ENCODE measurements at places on chromosomes 2 and 18.

DNA sequence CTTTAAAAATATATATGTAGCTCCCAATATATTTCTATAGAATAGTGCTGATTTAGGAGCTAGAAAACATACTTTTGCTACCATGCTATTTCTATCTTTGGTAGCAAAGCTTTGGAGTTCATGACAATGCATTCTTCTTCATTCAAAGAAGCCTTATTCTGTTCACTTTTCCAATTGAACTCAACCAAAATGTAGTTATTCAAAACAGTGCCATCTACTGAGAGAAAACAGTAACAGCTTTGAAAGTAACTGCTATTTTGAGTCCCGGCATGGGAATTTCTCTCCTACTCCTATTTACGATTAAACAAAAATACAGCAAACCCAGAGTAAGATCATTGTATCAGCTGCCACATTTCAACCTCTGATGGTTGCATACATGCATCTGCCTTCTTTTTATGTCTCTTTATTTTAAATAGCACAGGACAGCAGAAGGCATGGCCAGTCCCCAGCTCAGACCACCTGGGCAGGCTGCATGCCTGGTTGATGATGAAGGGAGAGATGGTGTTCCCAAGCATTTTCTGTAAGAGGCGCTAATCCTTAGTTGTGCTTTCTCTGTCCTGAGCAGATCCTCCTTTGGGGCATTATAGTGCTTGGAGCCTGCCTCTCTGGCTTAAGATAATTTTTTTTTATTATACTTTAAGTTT is 69.7 kb upstream of the SULT1C3 start:
- no peak for DNase-seq

DNA sequence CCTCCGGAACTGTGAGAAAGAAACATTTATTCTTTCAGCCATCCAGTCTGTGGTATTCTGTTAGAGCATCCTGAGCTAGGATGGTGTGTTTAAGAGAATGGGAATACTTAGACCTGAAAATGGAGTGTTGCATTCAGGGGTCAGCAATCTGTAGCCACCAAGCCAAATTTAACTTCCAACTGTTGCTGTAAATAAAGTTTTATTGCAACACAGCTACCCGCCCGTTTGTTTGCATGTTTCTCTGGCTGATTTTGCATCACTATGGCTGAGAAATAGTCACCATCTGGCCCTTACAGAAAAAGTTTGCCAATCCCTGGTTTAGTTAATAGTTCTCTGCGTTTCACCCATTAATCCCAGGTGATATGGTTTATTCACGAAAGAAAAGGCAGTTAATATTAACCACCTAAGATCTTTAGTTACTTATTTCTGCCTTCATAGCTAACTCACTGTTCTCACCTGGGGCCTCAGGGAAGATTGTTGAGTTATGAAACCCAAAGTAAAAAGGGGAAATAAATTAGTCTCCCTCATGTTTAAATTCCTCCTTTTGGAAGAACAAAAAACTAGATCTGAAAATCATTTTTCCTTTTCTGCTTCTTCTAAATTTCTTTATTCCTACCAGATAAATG is 9.5 kb upstream of the CYS1 start:
- DNase-seq: no peak

DNA sequence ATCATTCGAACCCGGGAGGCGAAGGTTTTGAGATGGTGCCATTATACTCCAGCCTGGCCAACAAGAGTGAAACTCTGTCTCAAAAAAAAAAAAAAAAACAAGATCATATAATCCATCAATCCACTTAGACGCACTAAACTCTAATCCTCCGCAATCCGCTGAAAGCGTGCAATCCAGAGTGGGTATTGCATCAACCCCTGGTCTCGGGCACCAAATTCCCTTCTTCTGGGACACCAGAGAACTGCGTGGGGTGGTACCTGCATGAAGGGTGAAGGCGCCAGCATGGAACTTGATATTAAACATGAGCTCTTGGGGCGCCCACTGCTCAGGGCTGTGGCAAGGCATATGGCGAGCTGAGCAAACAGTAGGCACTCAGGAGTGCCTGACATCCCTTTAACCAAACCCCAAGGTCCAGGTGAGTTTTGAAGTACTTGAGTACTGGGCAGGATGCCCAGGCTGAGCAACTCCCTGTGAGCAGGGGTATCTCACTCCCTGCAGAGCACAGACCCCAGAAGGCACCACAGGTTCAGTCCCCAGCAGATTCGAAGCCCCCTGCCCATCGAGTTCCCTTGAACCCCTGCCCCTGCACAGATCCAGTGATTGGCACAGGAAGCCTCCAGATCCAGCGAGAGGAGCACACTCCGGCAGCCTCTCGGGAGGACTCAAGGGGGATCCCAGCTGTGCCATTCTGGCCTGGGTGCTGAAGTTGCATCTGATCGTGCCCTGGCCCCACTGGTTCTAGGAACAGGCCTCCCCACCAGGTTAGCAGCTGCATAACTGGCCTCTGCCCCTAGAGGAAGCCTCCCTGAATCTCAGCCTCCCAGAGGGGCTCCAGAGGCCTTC is 8.0 kb downstream of the ALPI start:
- DNase-seq: no peak

GRCh38 chr2:232328516-232329460 is 49.8 kb upstream of the ALPP start:
- DNase-seq: no peak

- DNase-seq: no peak
Observed at GRCh38 chr2:129732630-129733026, 246.8 kb upstream of the RAB6C start.

- DNase-seq: no peak
Observed at GRCh38 chr18:61749031-61749430, 143.8 kb downstream of the RNF152 start.

GRCh38 chr2:236259371-236259770 is 4.8 kb downstream of the ASB18 start:
- no peak for DNase-seq

GRCh38 chr2:198385856-198386255 is 581.5 kb downstream of the PLCL1 start:
- DNase-seq: no peak

GRCh38 chr18:57846258-57846657 is 43.1 kb upstream of the ATP8B1 start:
- no peak for DNase-seq

Data from GM12878 (cell line).